HCT116 (cell line): ENCODE measurements at places on chromosomes 5 and 9.

DNA sequence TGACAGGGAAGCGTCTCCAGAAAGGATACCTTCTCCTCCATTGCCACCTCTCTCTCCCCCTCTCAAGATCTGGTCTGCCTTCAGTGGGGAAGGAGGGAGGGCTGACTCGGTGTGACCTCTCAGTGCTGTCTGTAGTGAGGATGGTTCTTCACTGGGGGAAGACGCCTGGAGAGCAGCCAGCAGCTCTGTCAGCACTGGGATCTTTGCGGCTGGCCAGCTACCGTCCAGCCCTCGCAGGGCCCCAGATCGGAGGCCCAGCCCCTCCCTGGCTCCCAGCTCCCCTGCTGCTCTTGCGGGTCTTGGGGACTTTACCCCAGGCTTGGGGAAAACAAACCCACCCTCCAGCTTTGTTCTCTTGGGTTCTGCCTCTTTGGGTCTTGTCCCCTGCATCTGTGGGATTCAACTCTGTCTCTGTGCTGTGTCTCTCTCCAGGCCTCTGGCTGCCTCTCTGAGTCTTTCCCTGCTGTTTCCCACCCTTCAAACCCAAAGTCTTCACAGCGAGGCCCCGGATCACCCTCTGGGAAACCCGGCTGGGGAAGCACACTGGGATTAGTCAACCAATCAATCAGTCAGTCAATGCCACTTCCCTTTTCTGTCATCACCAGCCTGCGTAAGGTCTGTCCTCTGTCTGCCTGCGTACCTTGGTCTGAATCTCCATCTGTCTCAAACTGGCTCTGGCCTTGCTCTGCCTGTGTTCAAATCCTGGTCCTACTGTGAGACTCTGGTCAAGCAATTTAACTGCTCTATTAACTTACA lies 23.0 kb downstream of the FGF18 start:
- H3K27me3 ChIP-seq = no peaks in the 10 kb centered on the region
- DNase-seq = no peak
- H3K36me3 ChIP-seq = no peaks in the 10 kb centered on the region
- H3K27ac ChIP-seq = no peak overlapping the region

GRCh38 chr5:41707853-41708603 lies 162.2 kb downstream of the OXCT1 start:
- peaks cover 5% of the 10 kb centered on the region; the same call in 1 of the 2 replicates for H3K27me3 ChIP-seq
- peak; percentile 21 for DNase-seq
- no peak overlapping the region for H3K27ac ChIP-seq
- no peak overlapping the region for H3K4me3 ChIP-seq

GRCh38 chr9:122118343-122119165 lies 25.4 kb upstream of the TTLL11 start:
- H3K4me1 ChIP-seq = no peaks in the 10 kb centered on the region
- H3K27me3 ChIP-seq = peaks cover 4% of the 10 kb centered on the region
- H3K36me3 ChIP-seq = no peaks in the 10 kb centered on the region
- no peak overlapping the region for H3K4me3 ChIP-seq
- no peak overlapping the region for H3K27ac ChIP-seq
- no peak for DNase-seq

DNA sequence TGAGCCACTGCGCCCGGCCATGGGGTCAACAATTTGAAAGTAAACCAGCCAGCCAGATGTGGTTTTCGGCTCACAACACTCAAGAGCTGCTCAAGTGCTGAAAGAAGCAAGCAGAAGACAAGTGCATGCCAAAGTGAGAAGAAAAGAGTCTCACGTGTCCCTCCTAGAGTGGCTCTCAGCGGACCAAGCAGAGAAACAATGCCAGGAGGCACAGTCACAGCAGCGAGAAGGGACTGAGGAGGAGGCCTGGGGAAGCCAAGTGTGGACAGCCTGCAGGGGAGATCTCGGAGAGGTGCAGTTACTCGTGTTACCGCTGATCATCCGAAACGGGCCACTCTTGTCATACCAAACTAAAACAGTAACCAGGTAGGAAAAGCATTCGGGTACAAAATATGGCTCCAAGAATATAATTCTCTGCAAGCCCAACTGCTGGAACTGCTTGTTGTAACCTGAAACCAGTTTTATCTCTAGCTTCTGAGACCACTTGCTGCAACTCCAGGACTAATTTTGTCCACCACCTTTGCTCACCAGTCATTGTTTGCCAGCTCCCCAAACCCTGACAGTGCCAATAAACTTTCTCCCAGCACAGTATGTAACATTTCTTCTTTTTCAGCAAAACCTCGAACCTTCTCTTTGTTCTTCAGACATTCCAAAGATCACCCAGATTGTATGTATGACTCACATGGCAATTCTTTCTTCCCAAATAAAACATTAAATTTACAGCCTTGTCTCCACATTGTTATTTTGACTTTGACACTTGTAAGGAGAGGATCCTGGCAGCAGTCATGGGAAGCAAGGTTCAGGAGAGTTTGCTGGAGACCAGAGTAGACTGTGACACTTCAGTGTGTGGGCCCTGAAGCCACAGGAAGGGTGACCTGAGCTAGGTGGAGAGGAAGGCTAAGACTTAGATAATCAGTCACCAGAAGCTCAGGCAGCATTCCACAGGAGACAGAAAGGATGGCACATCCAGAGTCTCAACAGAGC lies 6.3 kb downstream of the SLC35D2 start:
- H3K4me1 ChIP-seq = peaks cover 55% of the 10 kb centered on the region
- no peak overlapping the region for H3K4me3 ChIP-seq
- no peaks in the 10 kb centered on the region for H3K27me3 ChIP-seq
- DNase-seq = no peak
- H3K27ac ChIP-seq = peak overlapping the region; percentile 78
- no peaks in the 10 kb centered on the region for H3K36me3 ChIP-seq

- no peak for DNase-seq
- no peaks in the 10 kb centered on the region for H3K27me3 ChIP-seq
- no peak overlapping the region for H3K27ac ChIP-seq
These were observed 25.4 kb downstream of the RAD23B start for GRCh38 chr9:107308461-107308860.

GRCh38 chr9:133979273-133979920 lies 12.7 kb downstream of the VAV2 start:
- H3K4me3 ChIP-seq = no peak overlapping the region
- no peaks in the 10 kb centered on the region for H3K4me1 ChIP-seq
- H3K27ac ChIP-seq = no peak overlapping the region
- DNase-seq = no peak
- H3K36me3 ChIP-seq = no peaks in the 10 kb centered on the region

DNA sequence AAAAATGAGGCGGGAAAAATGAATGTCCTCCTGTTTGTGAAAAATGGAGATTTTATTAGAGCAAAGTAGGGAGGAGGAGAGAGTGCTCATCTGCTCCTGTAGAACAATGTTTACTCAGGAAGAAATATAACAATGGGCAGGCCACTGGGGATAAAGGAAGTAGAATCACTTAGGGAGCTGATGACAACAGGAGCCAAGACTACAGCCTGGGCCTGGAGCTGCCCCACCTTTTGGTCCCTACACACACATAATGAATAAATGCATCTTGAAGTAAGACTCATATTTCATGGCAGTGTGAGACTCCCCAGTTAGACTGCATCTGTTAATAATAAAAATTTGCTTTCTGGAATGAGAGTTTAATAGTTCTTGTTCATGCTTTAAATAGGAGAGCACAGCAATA lies 1939.8 kb downstream of the EFNA5 start:
- no peak for DNase-seq
- no peak overlapping the region for H3K4me3 ChIP-seq
- H3K27ac ChIP-seq = no peak overlapping the region
- no peaks in the 10 kb centered on the region for H3K4me1 ChIP-seq
- H3K27me3 ChIP-seq = no peaks in the 10 kb centered on the region
- H3K36me3 ChIP-seq = no peaks in the 10 kb centered on the region

- no peak for DNase-seq
- H3K27ac ChIP-seq = no peak overlapping the region
- H3K27me3 ChIP-seq = no peaks in the 10 kb centered on the region
- no peaks in the 10 kb centered on the region for H3K36me3 ChIP-seq
- H3K4me3 ChIP-seq = no peak overlapping the region
These were observed 32.0 kb downstream of the DAPK1 start for GRCh38 chr9:87529671-87530070.

DNA sequence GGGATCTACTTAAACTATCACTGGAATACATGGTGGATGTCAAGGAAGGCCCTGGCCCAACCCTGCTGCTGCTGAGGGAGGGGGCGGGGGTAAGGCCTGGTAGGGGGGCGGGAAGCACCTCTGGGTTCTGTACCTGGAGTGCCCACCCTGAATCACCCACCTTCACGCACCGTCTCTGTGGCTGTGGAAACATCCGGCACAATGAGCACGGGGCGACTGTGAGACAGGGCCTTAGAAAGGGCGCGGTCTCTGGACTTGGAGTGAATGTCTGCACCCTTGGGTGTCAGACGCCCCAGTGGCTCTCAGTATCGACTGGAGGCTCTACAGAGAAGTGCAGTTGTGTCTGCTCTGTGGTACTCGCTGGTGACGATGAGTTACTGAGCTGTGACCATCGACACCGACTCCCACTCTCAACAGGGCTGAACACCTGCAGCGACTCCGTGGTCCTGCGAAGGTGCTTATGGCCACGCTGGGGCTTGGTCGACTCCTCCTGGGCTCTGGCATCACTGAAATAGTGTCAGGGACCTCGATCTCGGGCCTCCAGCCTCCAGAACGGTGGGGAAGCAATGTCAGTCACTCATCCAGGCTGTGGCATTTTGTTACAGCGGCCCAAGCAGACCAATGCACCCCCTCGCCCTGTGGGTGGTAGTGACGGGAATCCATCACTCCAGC lies 25.5 kb upstream of the SLC6A19 start:
- H3K27me3 ChIP-seq = no peaks in the 10 kb centered on the region
- no peak overlapping the region; the same call in 1 of the 2 replicates for H3K27ac ChIP-seq
- no peak overlapping the region for H3K4me3 ChIP-seq

GRCh38 chr5:168649306-168649705 lies 70.1 kb upstream of the PANK3 start:
- DNase-seq = no peak
- no peaks in the 10 kb centered on the region for H3K4me1 ChIP-seq
- no peak overlapping the region for H3K27ac ChIP-seq
- H3K4me3 ChIP-seq = no peak overlapping the region

DNA sequence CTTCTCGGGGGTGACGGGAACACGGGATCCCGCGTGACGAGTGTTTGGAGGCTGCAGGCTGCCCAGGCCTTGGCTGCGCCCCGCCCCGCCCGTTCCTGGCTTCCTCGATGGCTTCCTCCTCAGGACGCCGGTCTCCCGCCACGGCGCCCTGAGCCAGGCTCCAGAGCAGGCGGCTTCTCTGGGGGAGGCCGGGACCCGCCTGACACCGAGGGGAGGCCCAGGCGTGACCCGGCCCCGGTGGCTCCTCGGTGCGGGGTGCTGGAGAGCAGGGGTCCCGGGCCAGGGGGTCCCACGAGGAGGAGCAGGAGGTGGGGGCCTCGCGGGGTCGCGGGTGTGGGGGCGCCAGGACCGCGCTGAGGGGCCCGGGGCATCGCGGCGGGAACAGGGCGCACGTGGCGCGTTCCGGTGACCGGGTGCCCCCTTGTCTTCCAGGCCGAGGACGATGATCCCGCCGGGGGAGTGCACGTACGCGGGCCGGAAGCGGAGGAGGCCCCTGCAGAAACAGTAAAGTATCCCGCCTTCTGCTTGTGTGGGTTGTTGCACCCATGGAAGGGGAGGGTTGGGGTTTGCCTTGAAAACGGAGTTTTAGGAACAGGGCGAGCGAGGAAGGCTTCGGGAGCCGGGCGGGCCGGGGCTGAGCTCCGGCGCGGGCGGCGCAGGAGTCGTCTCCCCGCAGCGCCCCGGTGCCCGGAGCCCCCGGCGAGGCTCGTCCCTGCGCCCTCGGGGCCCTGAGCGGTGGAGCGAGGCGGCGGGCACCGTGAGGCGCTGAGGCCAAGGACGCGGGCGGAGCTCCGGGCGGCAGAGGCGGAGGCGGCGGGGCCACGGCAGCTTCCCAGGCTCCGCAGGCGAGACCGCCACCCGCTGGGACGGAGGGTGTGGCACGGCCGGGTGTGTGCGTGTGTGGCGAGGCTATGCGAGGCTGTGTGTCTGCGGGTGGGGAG lies 22.2 kb downstream of the AHRR start:
- H3K27me3 ChIP-seq = no peaks in the 10 kb centered on the region
- H3K4me1 ChIP-seq = peaks cover 24% of the 10 kb centered on the region
- no peaks in the 10 kb centered on the region for H3K36me3 ChIP-seq
- DNase-seq = peak; percentile 29
- H3K4me3 ChIP-seq = peak overlapping the region; percentile 27

DNA sequence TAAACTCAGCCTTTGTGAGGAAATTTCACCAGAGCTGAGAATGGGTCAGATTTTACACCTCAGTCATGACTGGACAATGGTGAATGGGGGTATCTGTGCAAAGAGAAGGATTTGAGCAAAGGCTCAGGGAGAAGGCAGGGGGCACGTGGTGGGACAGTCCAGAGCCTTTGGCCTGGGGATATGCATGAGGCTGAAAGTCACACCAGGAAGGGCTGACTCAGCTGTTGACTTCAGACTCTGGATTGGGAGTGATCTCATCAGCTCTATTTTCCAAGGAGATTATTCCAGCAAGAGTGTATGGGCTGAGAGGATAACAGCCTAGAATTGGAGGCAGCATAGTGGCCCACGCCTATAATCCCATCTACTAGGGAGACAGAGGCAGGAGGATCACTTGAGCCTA lies 53.6 kb downstream of the SAXO1 start:
- H3K4me1 ChIP-seq = no peaks in the 10 kb centered on the region
- H3K36me3 ChIP-seq = no peaks in the 10 kb centered on the region
- H3K4me3 ChIP-seq = no peak overlapping the region
- DNase-seq = no peak
- H3K27ac ChIP-seq = no peak overlapping the region

DNA sequence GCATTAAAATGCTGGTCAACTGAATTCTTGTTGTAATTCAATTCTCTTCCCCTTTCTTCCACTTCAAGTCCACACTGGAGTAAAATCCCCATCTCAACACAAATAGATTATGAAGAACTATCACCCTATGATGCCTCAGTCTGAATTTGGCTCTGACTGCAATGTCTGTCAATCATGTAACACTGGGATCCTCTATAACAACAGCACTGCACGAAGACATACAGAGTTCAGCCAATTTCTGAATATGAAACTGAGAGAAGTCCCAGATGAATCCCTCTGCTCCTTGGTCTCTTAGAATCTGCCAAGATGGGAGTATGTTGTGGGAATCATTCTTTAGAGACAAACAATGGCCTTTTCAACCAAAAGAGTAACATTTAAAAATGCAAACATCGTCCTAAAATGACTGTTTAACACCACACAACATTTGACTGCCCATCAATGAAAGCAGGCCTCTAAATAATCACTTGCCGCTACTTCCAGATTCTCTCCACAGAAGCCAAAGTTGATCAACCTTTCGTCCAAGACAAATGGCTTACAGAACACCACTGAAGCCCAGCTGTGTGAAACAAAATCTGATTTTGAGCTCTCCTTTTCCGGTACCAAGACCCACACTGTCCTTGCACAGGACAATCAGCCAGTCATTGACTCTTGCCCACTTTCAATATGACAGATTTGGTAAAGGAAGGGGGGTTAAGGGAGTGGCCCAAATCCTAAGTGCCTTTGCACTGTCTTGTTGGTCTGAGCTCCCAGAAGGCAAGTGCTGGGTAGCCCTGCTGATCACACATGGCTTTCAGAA lies 258.0 kb downstream of the EBF1 start:
- H3K4me3 ChIP-seq = no peak overlapping the region
- H3K36me3 ChIP-seq = no peaks in the 10 kb centered on the region
- no peak overlapping the region for H3K27ac ChIP-seq
- no peaks in the 10 kb centered on the region for H3K4me1 ChIP-seq
- peaks cover 20% of the 10 kb centered on the region for H3K27me3 ChIP-seq

- H3K4me1 ChIP-seq = peaks cover 40% of the 10 kb centered on the region
- H3K27me3 ChIP-seq = no peaks in the 10 kb centered on the region
- peak overlapping the region; percentile 72; the same call in 1 of the 2 replicates for H3K27ac ChIP-seq
These were observed 85.8 kb downstream of the MRPS27 start for GRCh38 chr5:72234265-72234700.
